ENCODE measurements at places on chromosomes 6 and 20.

GRCh38 chr20:50196896-50197295, 6.3 kb downstream of the CEBPB start:
- no peak for DNase-seq

GRCh38 chr20:46648903-46649649, 2.2 kb downstream of the SLC13A3 start:
- no peak for DNase-seq

GRCh38 chr6:39128832-39129231, 13.8 kb upstream of the SAYSD1 start:
- no peak for DNase-seq

DNA sequence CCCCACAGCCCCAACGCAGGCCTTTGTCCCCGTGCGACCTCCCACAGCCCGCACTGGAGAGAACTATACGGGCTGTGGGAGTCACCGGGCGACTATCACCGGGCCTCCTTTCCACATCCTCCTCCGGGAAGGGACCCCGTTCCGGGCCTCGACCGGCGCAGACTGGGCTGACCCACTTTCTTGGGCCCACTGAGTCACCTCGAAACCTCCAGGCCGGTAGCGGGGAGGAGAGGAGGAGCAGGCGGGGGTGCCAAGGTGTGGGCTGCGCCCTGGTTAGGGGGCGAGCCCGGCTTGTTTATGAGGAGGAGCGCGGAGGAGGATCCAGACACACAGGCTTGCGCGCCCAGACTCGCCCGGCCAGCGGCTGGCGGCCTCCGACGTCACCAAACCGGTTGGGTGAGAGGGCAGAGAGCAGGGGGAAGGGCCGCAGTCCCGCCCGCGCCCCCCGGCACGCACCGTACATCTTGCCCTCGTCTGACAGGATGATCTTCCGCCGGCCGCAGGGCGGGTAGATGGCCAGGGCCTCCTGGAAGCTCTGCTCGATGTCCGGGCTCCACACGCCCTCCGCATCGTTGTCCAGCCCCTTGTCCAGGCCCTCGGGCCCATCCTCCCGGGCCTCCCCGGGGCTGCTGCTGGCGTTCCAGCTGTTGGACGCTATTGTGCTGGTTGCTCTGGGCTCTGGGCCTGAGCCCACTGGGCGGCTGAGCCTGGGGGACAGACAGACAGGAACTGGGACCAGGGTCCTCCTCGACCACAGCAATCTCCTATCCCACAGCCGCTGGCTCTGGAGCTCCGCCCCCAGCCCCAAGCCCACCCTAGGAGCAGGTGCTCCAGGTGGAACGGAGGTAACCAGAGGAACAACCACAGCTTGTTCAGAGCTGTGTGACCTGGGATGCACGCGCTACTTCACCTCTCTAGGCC, 10.6 kb downstream of the TEAD3 start:
- DNase-seq = no peak
